ENCODE measurements at places on chromosomes 2 and 18.
A peak's percentile ranks its signal among the peaks of the same experiment; 100 is the strongest.

GRCh38 chr2:161975062-161975812, 98.8 kb downstream of the DPP4 start:
- DNase-seq: no peak

- no peak for DNase-seq
These were observed 93.8 kb upstream of the ZBTB14 start for GRCh38 chr18:5389356-5389755.

- DNase-seq: no peak
These were observed 140.5 kb downstream of the ALK start for GRCh38 chr2:29780906-29781305.

DNA sequence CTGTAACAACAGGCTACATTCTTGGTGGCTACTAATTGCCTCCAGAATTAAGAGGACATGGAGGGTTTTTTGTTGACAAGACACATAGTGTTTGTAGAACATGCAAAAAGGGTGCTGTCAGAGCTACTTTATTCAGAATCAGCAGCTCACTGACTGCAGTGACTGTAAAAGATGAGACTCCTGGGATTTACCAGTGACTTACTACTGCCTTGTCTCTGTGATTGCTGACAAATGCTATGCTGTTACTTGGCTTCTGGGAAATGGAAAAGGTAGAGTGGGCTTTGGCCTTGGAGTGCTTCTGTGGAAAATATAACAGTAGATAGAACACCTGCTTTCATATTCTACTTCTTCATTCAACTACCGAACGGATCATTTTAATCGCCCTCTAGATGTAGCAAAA, 47.8 kb downstream of the GREB1L start:
- no peak for DNase-seq

GRCh38 chr2:40554665-40555294, 102.9 kb upstream of the SLC8A1 start:
- DNase-seq: peak; percentile 50

GRCh38 chr18:62954366-62954765, 239.0 kb downstream of the PHLPP1 start:
- DNase-seq: peak; percentile 66

- DNase-seq: no peak
These were observed 657 bp downstream of the ATP8B1 start for GRCh38 chr18:57802213-57803102.
